ENCODE measurements at places on chromosomes 4 and X.

GRCh38 chr4:116829187-116829586, 256.2 kb downstream of the TRAM1L1 start:
- no peak for DNase-seq

- no peak for DNase-seq
Observed at GRCh38 chr4:15010038-15010585, 7.8 kb downstream of the CPEB2 start.

- peak; percentile 8 for DNase-seq
Observed at GRCh38 chr4:139682741-139683151, 17.1 kb downstream of the MGST2 start.

GRCh38 chr4:70754470-70754869, 32.7 kb downstream of the RUFY3 start:
- no peak for DNase-seq

DNA sequence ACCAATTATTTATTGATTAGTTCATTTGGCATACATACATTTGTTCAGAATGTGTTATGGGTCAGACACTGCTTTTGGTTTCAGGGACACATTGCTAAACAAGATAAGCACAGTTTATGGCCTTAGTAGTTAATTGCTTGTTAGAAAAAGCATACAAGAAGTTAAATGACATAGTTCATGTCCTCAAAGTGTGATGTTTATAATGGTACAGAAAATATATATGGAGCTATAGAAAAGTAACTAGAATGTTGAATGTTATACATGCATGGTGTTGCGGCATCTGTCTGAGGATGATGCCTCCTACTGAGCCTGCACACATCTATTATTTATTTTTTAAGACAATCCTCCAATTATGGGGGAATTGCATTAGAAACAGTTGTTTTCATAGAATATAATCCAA, 1476.3 kb upstream of the PCDH7 start:
- no peak for DNase-seq

DNA sequence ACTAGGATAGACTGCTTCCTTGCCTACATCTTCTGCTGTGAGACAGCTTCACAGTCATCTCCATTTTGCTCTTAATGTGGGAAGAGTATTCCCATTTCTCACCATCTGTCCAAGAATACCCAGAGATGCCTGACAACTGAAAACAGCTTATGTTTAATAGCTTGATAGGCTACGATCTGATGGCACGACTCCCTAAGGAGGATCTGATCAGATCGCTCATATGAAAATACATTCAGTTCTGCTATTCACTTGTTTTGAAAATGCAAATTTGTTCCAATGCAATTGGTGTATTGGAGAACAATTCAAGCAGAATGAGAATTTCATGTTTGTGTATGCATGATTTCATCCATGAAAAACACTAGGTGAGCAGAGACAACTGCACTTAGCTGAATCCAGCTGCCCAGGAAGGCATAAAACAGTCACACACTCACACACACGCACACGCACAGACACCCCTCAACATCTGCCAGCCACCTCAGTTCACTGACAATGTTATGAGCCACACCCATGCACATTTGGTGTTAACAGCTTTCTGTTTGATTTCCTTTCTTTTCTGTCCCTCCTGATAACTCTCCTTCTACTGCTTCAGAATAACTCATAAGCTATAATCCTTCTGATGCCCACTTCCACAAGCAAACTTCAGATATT, 29.6 kb downstream of the TRIML1 start:
- DNase-seq = no peak

DNA sequence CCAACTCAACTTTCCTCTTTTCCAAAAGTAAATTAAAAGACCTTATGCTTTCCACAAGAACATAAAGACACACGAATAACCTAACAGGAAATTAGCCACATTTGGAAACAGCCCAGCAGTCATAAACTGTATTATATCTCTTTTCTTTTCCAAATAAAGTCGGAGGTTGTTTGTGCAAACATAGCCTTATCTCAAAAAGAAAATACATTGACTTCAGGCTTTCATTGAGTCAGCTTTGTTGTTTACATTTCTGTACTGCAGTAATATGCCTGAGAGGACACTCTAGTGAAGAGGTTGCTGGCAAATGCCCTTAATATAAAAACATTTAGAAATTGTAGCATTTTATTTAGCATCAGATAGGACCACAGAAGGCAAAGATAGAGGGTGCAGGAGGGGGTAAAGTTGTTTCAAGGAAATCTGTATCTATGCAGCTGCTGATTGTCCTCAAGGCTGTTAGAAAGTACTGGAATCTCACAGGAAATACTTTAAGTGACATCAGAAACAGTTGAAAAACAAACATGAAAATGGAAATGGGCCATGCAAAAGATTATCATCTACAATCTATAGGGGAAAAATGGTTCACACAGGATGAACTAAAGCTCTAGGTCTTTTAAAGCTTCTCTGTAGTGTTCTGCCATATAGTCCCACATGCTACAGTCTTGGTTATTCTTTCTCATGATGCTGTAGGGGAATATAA, 14.5 kb downstream of the LNX1 start:
- DNase-seq = no peak

DNA sequence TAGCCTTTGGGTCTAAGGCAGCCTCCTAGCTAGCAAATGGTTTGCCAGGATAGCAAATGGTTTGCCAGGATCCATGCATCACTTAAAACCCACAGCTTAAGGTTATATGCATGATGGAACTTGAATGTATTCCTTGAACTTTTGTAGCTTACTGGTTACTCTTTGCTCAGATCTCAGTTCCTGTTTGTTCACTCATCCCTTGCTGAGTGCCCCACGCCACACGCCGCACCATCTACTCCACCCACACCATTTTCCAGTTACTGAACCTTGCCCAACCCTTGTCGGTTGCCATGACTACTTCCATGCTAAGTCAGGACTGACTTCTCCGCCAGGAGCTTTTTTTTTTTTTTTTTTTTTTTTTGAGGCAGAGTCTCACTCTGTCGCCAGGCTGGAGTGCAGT, 29.5 kb upstream of the XIAP start:
- peak; percentile 62 for DNase-seq

DNA sequence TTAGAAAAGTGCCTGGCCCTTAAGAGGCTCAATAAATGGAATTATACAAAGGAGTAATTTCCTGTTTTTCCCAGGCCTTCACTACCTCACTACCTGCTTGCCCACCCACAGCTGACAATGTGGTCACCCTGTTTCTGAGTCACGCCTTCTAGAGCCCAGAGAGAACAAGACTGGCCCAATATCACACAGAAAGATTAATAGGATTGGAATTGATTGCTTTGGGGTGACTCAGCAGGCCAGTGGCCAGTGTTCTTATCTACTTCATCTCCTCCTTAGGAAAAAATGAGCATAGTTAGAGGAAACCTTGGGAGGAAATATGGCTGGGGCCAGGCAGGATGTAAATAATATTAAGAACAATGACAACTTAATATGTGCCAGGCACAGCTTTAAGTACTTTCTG, 4.5 kb upstream of the FGF16 start:
- peak; percentile 67 for DNase-seq

DNA sequence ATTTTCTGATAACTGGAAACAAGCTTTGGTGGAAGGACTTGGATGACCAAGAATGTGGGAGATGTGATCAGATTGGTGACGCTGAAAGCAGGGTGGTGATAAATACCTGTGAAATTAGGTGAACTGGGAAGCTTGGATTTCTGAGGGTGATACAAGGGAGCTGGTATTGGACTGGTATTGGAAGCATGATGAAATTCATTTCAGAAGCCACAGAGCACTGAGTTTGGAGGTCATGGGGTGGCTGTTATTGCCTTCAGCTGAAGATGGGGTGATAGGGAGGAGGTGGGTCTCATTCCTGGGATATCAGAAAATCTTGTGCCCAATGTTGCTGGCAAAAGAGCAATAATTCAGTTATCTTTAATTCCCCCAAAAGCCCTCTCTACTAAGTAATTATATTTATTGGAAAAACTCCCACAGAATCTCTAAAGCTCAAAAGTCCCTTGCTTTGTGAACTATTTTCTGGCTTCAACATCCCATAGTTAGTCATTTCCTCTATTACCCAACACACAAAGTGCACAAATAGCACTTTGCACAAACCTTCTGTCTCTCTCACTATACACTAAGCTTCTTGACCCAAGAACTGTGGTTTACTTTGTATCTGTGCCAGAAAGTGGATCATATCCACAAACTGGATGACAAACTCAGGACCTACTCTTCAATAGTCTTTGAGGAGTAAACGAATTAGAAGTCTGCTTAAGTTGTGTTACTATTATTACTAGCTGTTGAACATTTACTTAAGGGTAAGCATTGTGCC, 23.1 kb upstream of the CAMK2D start:
- peak; percentile 97 for DNase-seq

GRCh38 chr4:23660865-23661264, 229.0 kb downstream of the PPARGC1A start:
- no peak for DNase-seq

- no peak for DNase-seq
Observed at GRCh38 chrX:41594634-41595033, 94.1 kb upstream of the GPR34 start.

GRCh38 chrX:40468033-40468846, 112.5 kb upstream of the ATP6AP2 start:
- peak; percentile 64 for DNase-seq

GRCh38 chr4:100257567-100257966, 67.3 kb upstream of the DDIT4L start:
- DNase-seq = no peak

DNA sequence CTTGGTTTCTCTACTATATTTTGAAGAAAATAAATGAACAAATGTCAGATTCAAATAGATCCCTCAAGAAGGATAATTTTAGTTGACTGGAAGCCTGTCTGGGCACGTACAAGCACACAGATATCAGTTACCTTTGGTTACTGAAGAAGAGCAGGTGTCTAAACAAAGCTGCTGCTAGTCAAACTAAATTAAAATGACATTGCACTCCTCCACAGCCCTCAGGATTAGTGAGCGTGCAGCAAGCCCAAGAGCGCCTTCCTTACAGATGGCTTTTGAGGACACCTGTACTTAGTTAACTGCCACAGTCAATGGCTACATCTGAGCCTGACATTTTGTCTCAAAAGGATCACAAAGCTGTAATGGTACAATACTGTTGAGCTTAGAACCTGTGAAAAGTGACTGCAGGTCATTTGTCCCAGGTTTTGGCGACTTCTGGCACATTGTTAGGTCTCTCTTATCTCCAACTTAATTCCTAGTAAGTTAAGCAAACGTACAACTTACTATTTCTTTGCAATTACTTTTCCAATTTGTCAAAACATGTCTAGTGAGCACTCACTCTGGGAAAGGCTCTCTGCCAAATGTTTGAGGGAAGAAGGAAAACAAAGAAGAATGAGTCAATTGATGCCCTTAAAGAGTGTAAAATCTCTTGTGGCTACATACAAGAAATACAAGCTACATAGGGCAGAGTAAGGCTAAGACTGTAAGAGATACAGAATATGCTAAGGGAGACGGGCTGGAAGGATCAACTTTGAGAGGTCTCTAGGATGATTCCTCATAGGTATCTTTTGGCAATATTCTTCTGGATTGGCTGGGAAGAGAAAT, 25.6 kb upstream of the DAPP1 start:
- DNase-seq = no peak

DNA sequence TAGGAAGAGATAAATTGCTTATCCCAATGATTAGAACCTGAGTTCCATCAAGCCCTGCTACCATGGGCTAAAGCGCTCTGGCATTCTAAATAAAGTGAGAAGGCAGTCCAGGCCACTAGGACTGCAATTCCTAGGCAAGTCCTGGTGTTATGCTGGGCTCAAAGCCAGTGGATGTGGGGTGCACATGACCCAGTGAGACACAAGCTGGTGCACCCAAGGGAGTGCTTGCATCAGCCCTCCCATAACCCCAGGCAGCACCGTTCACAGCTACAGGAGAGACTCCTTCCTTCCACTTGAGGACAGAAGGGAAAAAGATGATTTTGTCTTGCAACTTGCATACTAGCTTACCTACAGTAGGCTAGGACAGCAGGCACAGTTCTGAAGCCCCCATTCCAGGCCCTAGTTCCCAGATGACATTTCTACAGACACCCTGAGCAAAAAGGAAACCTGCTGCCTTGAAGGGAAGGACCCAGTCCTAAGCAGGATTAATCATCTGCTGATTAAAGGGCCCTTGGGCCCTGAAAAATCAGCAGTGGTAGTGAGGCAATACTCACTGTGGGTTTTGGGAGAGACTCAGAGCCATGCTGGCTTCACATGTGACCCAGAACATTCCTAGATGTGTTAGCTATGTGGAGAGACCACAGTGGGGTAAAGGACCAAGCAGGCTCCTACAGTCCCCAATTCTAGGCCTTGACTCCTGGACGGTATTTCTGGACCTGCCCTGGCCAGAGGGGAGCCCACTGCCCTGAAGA, 77.8 kb downstream of the KLHL13 start:
- DNase-seq = no peak

- DNase-seq = no peak
Observed at GRCh38 chrX:33987458-33987857, 144.7 kb downstream of the FAM47A start.

DNA sequence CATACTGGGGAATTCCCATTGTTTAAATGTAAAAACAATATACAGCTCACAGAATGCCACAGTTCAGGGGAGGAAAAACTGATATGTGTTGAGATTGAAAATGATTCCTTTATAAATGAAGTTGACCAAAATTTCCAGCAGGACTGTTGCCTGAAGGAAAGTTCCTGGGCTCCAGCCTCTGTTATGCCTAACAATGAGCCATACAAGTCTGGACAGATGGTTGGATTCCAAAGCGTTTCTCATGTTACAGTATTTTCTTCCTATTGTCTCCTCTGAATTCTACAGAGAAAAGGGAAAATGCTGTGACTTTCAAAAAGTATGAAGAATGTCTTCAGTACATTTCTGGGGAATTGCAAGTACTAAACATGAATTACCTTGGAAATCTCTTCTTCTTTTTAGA, 73.3 kb downstream of the ALPK1 start:
- no peak for DNase-seq

GRCh38 chrX:12319003-12319519, 180.8 kb downstream of the FRMPD4 start:
- DNase-seq = peak; percentile 31

DNA sequence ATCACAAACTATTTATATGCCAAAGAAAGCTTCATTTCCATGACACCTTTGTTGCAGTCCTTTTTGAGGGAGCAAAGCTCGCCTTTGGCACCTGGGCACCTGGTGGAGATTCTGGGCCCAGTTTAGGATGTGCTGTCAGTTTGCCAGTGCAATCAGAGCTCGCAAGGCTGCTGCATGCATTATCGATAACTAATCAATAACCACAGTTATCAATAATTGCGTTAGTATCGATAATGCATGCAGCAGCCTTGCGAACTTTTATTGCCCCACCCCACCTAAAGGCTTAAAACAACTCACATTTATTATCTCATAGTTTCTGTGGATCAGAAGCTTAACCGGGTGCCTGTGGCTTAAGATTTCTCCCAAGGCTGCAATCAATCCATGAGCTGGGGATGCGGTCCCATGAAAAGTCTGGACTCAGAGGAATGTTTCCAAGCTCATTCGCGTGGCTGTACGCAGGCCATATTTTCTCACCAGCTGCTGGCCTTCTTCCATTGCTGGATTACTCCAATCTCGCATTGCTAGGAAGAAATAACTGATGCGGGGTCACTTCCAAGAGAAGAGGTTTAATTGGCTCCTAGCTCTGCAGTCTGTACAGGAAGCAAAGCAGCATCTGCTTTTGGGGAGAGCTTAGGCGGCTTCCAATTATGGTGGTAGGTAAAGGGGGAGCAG, 6.2 kb upstream of the AFAP1 start:
- DNase-seq = peak; percentile 72

- DNase-seq = no peak
Observed at GRCh38 chrX:102627640-102628039, 23.6 kb upstream of the GPRASP1 start.

- peak; percentile 15 for DNase-seq
Observed at GRCh38 chrX:14630733-14631132, 101.4 kb downstream of the GLRA2 start.

All from AG10803 (cell line).